ENCODE measurements at places on chromosomes 2 and 18.

DNA sequence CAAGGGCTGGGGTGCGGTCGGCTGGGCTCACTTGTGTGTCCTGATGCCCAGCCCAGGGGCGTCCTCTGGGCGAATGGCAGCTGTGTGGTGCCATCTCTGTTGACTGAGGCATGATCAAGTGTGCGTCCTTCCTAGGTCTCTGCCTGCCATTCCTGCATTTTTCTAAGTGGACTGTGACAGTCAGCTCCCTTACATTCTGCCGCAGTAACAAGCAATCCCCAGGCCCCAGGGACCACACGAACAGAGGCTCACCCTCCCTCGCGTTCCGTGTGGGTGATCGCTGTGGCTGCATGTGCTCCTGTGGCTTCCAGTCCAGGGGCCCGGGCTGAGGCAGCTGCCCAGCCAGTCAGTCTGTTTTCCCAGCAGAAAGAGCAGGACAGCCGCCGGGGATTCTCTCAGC is 17.8 kb downstream of the D2HGDH start:
- DNase-seq: no peak

- no peak for DNase-seq
Measured at GRCh38 chr2:240620859-240621258, 4.4 kb upstream of the GPR35 start.

DNA sequence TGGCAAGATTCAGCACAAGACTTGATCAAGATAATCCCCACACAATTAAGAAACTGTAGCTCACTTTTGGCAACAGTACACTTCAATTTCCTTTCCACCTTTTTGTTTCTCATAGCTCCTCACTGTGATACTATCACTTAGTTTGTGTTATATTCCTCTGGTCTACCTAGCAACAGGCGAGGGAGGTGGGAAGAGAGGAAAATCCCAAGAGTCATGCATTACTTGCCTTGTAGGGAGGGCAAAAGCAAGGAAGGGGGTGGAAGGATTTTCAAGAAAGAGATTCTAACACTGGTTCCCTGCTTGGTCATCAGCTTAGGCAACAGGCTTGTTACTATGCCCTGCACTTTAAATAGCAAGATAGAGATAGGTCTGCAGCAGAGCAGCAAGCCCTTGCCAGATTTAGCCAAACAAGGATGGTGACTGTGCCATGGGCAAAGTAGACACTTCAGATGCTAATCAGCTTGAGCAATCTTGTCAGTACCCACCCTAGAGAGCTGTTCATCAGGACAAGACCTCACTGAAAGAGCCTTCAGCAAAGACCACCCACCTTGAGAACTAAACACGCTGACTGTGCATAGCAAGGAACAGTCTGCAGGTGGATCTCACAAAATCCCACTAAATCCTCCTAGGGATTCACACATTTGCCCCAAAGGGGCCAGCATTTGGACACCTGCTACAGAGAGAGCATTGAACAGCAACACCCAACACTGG is 134.6 kb downstream of the MBD2 start:
- DNase-seq: no peak

DNA sequence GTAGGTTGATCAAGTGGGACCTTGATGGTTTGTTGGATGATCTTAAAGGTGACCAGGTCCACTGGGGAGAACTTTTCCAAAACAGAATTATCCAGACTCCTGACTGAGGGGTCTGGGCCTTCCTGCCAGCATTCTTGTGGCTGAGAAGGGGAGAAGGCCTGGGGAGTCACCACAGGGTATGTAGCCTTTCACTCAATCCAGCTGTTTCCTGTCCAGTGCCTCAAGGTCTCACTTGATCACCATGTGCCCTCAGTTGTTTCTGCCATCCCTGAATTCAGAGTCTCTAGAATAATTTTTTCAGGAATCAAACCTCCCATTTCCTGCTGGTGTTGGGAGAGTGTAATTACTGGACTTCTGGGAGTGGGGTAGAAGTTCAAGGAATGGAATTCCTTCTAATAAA is 54.4 kb upstream of the TANC1 start:
- no peak for DNase-seq

DNA sequence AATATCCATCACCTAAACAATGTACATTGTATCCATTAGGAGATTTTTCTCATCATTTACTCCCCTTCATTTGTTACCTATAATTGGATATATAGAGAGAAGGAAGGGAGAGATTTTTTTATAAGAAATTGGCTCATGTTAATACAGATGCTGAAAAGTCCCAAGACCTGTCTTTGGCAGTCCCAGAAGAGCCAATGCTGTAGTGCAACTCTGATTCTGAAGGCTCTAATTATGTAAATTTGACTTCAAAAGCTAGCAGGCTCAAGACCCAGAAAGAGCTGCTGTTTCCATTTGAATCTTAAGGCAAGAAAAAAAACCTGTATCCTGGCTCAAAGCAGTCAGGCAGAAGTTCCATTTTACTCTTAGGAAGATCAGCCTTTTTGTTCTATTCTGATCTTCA is 1245.5 kb upstream of the FAM98A start:
- DNase-seq: no peak

DNA sequence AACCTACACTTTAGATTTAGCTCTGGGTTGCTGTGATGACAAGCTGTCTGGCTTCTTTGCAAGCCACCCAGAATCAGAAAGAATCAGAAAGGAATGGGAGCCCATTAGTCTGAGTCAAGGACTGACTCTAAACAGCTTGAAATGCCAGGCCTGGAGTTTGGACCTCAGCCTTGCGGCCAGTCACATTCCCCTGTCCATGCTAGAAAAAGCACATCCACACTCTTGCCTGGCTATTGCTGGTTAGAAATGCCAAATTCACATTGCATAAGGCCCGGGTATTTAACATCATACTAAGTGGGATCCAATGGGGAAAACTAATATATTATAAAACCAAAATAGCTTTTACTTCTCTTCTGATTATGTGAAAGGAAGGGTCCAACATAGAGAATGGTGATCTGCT is 756.8 kb upstream of the KLHL29 start:
- no peak for DNase-seq

- DNase-seq: no peak
Measured at GRCh38 chr18:37219257-37219656, 346.3 kb downstream of the CELF4 start.

GRCh38 chr2:110735366-110735765 is 3.0 kb downstream of the ACOXL start:
- no peak for DNase-seq

DNA sequence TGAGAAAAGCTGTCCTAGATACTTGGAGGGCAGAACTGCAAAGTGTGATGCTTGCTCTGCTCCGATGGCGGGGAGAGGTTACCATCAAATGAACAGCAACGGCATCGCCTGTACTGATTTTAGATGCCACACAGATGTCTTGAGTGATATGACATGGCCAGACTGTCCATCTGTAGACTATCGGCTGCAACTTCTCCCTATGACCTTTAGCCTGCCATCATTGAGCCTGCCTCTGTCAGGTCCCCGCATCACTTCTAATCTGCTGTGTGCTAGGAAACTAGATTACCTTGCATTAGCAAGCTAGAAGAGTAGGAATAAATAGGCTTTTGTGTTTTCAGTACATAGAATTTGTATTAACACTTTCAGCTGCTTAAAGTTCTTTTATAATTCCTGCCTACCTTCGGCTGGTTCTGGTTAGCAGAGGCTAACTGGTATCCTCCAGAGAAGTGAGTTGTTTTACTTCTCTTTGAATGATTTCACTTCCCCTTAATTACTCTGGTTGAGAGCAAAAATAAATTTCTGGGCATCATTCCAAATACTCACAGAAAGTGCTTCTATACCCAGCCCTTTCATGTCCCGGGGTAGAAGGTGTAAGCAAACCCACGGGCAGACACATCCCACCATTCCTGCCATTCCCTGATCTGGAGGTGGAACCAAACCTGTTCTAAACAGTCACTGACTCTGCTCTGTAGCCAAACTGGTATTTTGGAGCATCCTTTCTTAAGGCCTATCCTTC is 24.0 kb downstream of the GAREM2 start:
- DNase-seq: no peak

Measured in NCI-H2081 (cell line).